ENCODE measurements at places on chromosomes 13 and 19.

GRCh38 chr13:25965596-25965995, 86.2 kb downstream of the SHISA2 start:
- no peak for DNase-seq

DNA sequence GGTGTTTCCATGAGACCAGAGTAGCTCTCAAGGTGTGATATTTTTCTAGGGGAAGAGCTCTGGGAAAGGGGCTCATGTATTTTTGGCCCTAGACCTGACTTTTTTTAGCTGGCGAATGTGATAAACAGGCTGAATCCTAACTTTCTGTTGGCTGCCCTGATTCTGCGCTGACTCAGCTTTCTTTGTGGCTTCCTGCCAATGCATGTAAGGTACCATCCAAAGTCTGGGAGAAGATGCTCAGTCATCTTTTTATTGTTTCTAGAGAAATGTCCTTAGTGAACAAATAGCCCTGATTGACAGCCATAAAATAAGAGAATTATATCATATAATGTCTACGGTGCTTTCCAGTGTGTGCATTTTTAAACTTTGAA, 113.6 kb upstream of the MBNL2 start:
- peak; percentile 44 for DNase-seq

- DNase-seq = peak; percentile 2
These were observed 54.4 kb upstream of the ZNF835 start for GRCh38 chr19:56725829-56726424.

GRCh38 chr19:16061943-16062342, 14.4 kb upstream of the TPM4 start:
- no peak for DNase-seq

DNA sequence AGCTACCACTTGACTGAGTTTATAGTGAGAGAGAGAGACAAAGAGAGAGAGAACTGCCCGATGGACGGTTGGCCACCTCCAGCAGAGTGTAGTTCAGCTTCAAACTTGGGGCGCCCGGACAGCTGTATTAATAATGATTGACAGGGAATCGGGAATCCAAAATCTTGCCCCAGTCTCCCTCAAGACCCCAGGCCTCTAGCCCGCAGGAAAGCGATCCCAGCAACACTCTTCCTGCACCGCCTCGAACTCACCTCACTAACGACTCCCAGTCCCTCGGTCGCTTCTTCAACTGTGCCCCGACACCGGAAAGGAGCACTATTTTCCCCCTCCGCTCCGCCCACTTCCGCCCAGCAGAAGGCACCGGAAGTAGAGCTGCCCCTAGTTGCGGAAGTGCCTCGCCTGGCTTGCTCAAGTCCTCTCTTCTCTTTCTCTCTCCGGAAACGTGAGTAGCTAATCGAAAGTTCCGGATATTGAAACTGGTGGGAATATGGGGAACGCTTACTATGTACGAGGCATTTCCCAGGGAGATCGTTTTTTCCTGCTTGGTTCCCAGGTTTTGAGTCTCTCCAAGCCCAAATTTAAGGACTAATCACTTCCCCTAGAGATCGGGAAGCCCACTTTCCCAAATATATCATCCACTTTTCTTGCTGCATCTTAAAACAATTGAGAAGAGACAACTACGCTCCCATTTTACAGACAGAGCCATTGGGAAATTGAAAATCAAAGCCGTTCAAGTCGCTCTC, at the start of gene NOSIP:
NOSIP (minus strand) TSS at position 293 of the 743 bp plus-strand sequence. CDS start 19,865 bp downstream, outside the sequence.
- DNase-seq = peak; percentile 98

- DNase-seq = no peak
These were observed 311.3 kb downstream of the KLF12 start for GRCh38 chr13:73822668-73823592.

GRCh38 chr13:34862716-34863115, 79.4 kb upstream of the NBEA start:
- DNase-seq = no peak

DNA sequence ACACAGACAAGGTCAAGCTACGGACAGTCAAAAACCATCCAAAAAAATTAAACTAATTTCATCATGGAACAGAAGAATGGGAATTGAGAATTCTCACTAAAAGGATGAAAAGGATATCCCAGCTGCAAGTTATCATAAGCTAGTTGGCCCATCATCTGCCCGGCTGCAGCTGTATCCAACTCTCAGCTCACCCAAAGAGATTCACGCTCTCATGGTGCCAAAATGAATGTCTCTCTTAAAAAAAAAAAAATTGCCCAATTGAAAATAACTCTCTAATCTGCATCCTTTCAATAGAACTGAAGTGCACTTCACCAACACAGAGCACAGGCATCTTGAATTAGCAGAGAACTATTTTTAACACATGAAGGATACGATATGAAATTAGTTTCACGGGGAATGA, 20.0 kb downstream of the ENOX1 start:
- DNase-seq = no peak

- DNase-seq = peak; percentile 40
These were observed 1199.9 kb upstream of the SPRY2 start for GRCh38 chr13:81540777-81541176.

DNA sequence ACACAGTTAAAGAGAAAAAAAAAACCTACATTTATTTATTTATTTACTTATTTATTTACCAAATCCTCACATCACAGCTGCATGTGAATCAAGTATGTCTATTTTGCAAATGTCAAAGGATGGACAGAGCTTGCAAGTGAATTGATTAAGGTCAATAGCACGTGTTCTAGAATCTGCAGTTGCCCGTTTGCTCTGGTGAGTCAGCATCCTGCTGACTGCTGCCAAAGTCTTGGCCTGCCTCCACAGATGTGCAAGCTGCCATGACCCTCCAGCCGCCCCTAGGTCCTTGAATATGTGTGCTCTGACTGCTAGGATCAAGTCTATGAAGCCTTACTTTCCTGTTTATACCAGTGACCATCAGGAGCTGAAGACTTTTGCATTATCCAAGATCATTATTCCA, 320.6 kb downstream of the GPC5 start:
- peak; percentile 7 for DNase-seq

GRCh38 chr19:35144600-35145436, 1.8 kb downstream of the FXYD7 start:
- peak; percentile 76 for DNase-seq

DNA sequence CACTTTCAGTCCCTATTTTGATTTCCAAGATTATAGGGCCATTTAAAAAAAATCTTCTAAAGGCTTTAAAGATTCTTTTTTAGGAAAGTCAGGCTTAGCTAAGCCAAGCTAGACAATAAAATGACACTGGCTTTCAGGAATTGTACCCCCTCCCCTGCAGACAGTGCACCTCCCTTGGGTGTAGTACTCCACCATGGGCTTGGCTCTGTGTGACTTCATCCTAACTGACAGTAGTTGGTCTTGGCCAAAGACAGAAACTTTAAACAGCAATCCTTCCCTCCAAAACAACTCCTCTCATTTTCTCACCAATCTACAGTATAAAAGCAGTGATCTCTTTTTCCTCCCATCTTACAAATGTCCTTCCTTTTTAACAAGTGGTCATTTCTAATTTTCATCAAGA, 283.0 kb downstream of the DNAJC15 start:
- DNase-seq = no peak

DNA sequence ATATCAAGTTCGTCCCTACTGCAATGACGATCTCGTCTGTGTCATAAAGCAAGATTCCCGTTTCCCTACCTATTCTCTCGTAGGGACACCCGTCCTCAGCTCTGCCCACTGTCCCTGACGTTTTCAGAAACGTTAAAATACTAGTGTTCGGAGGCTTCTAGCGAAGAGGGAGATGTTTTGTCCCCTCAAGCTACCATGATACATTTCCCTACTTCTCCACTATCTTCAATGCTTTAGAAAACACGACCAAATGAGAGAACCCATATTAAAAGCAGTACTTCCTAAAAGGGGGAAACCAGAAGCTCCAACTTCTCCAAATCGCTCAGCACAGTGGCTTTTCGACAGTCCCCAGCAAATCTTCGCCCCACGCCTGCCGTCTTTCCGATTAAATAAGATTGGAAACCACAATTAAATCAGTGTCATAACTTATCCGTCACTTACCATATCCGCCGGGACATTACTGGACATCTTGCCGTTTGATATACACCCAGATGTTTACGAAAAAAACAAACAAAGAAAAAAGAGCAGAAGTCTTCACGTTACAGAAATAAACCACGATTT, 1.3 kb downstream of the UBL3 start:
- DNase-seq = peak; percentile 67

- DNase-seq = no peak
These were observed 6.1 kb upstream of the LMNB2 start for GRCh38 chr19:2462635-2463421.

DNA sequence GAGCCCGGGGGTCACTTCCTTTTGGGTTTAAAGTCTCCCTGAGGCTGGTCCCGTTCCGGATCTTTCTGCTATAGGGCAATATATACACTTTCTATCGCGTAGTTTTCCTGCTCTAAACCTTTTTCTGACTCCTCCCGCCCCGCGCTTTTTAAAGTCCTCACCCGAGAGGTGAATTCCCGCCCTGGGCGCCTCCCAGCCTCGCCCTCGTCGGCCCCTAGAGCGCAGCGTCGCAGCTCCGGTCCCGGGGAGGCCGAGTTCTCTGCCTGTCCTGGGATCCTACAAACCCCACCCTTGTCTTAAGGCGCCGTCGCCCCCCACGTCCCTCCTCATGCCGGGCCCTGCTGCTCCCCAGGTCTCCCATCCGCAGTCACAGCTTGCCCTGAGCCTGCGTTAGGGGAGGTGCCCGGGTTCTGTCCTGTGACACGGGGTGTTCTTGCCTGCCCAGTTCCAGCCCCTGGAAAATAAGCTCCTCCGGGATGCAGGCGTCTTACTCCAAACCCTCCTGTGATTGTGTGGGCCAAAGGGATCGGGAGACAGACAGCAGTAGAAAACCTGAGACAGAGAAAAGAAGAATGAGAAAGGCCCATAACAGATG, 491 bp downstream of the ZNF525 start:
- peak; percentile 56 for DNase-seq

DNA sequence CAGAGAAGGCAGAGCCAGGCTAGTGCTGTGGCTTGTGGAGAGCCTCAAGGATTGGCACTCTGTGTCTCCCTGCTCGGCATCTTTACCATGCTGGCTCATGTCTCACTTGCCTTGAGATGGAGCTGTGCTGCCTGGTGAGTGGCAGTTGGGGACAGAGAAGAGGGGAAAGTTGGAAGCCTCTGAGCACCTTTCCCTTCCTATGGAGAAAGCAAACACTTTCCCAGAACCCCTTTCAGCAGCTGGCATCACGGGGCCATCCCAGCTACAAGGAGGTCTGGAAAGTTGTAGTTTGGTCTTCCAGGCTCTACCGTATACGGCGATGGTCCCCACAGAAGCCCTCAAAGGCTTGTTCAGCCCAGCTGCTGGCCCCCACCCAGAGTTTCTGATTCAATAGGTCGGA, 58.7 kb downstream of the DPF1 start:
- no peak for DNase-seq

GRCh38 chr13:106588367-106588766, 20.4 kb upstream of the ARGLU1 start:
- DNase-seq = no peak

DNA sequence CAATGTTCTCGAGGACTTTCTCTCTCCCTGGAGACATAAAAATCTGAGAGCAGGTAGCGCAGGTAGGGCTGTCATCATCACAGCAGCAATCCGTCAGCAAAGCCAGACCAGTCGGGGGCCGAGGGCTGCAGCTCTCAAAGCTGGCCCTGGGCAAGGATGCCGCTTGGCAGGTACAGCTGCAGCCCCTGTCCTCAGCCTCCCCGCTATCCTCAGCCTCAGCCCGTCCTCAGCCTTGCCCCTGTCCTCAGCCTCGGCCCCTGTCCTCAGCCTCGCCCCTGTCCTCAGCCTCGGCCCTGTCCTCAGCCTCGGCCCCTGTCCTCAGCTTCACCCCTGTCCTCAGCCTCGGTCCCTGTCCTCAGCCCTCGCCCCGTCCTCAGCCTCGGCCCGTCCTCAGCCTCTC, 10.9 kb downstream of the C13orf46 start:
- DNase-seq = no peak

DNA sequence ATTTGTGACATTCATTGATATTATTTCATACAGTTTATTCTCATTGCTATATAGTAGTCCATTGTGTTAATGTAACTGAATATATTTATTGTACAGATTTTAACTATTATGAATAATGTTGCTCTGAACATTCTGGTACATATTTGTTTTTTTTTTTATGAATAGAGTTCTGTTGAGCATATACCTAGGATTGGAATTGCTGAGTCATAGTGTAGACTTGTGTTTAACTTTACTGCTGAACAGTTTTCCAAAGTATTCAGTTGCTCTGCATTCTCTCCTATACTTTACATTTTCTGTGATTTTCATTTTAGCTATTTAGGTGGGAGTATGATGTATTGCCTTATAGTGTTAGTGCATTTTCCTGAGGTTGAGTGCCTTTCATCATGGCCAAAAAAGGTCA, 97.5 kb downstream of the MAB21L1 start:
- no peak for DNase-seq

DNA sequence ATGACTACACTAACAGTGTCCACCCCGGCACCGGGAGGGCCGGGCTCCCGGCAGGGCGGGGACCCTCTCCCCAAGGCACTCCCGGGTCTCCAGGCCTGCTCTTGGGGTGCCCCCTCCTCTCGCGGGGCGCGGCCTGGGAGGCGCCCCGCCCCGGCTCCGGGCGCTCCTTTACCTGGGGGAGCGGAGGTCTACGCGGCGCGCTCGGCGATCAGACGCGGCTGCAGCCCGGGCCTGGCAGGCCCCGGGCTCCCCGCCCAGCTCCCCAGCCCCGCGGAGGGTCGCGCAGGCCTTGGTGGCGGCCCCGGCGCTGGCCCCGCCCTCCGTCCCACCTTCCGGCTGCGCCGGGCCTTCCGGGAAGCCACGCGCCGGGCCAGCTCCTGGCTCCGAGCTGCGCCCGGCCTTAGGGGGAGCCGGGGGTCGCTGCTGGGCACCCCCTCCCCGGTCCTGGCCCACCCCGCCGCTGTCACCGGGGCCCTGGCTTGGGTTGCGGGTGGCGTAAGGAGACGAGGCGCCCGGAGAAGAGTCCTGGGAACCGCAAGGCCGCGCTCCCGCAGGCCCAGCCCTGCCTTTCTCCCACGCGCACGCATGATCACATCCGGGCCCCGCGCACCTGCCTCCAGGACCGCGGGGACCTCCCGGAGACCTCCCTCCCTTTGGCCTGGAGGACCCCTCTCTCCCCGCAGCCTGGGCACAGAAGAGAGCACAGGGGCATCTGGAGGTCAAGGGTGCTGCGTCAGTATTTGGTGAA, at the start of gene C19orf12:
C19orf12 (minus strand) TSS at position 309 of the 748 bp plus-strand sequence. CDS start 6,848 bp downstream, outside the sequence.
- DNase-seq = peak; percentile 67

DNA sequence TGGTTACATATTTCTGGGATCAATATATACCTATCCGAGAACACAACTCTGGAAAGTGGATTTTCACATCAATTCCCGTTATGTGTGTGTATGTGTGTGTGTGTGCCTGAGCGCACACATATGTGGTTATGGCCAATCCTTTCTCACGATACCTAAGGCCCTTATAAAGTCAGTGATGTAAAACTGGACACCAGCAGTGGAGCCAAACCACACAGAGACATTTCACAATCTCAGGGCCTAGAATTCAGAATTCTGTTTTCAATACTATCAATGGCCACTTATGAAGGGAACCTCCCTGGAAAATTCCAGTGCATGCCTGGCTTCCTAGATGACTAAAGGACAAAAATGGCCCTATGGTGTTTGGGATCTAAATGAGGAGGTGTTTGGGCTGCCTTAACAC, 187.3 kb upstream of the UBL3 start:
- no peak for DNase-seq
